ENCODE measurements at places on chromosomes 7 and 10.

DNA sequence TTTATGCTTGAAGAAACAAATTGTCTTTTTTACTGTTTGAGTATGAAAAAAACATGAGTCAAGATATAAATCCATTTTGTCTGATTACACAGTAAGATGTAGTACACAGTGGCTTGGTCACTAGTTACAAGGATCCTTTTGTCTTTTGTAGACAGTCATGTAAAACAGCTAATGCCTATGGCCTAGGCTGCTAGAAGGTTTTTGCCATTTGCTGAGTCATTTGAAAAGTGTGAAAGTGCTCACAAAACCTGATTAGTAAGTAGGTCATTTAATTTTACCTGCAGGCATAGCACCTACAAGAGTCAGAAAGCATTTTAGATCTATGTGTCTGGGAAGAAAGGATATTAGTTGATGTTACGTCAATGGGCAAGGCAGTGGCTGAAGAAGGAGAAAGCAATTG, 819.4 kb downstream of the MAGI2 start:
- DNase-seq = no peak

DNA sequence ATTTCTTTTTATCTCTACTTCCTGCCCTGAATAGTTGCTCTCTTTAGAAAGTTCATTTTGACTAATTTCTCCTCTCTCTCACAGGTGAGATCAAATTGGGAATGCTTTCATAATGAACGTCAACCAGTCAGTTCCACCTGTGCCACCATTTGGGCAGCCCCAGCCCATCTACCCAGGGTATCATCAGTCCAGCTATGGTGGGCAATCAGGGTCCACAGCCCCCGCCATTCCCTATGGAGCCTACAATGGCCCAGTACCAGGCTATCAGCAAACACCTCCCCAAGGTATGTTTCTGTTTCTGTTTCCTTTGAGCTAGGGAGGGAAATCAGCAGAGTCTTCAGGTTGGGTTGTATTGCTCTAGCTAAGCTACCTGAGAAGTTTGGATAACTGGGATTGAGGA, 2.5 kb downstream of the SEC24C start:
- no peak for DNase-seq

- no peak for DNase-seq
These were observed 203.6 kb upstream of the CELF2 start for GRCh38 chr10:10814069-10814468.

DNA sequence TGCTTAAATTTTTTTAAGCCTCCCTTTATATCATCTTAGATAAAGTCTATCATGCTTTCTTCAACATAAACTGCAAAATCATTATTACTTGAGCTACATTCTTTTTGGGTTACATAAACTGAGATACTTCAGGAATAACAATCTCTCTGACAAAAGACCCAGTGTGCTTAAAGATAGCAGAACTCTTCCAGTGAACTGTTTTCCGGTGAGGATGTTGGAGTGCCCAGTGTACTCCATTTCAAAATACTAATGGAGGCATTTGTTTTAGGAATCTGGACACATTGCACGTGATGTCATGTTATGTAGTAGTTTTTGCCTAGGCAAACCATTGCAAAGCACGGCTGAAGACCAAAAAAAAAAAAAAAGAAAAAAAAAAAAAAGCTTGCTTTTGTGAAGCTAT, 388.2 kb upstream of the CELF2 start:
- DNase-seq = no peak

Measured in Karpas-422 (cell line).